ENCODE measurements at places on chromosomes 6 and 20.
A peak's percentile ranks its signal among the peaks of the same experiment; 100 is the strongest.

DNA sequence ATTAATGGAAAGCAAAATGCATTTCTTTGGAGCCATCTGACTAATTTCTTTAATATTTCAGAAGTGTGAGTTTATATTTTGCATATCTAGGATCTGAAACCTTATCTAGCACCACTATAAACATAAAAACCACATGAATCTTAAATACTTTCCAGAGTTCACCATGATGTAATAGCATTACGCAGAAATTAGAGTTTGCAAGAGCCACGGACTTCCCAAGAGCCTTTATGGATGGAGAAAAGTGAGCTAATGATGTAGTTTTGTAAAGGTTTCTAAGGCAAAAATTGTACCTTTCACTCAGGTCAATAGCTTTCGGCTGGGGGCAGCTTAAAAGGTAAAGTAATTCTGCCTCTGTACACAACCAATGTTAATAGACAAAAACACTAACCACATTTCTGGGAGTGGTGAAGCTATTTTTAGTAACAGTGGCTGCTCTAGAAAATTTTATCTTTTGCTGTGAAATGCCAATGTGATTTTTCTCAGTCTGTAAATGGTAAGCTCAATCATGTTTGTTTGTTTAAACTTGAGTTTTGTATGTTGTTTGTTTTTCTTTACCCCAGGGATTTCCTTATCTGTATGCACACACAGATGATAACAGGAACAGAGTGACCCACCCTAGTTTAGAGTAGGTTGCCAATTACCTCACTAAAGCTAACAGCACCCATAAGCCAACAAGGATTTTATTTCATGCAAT is 80.5 kb downstream of the FILIP1 start:
- peak; percentile 38 for DNase-seq

GRCh38 chr6:40630488-40630887 is 43.3 kb upstream of the LRFN2 start:
- no peak for DNase-seq

- DNase-seq = no peak
These were observed 127.2 kb downstream of the FOXO3 start for GRCh38 chr6:108687921-108688320.

GRCh38 chr20:36855241-36855657 is 20.7 kb upstream of the TLDC2 start:
- DNase-seq = no peak

- no peak for DNase-seq
These were observed 920.2 kb downstream of the GRIK2 start for GRCh38 chr6:102313699-102314098.

GRCh38 chr6:136763255-136763654 is 29.0 kb downstream of the MAP3K5 start:
- DNase-seq = no peak

DNA sequence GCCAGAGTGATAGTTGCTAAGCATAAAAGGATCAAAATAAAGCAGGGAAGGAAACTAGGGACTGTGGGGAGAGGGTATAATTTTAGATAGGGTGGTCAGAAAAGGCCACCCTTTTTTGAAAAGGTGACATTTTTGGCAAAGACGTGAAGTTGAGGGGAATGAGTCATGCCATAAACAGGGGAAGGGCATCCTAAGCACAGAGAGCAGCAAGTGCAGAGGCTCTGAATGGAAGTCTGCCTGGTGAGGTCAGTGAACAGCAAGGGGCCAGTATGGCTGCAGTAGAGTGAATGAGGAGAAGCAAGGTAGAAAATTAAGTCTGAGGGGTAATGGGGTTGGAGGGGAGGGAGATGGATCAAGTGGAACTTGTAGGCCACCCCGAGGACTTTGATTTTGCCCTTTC is 2.4 kb downstream of the KLC4 start:
- DNase-seq = no peak

DNA sequence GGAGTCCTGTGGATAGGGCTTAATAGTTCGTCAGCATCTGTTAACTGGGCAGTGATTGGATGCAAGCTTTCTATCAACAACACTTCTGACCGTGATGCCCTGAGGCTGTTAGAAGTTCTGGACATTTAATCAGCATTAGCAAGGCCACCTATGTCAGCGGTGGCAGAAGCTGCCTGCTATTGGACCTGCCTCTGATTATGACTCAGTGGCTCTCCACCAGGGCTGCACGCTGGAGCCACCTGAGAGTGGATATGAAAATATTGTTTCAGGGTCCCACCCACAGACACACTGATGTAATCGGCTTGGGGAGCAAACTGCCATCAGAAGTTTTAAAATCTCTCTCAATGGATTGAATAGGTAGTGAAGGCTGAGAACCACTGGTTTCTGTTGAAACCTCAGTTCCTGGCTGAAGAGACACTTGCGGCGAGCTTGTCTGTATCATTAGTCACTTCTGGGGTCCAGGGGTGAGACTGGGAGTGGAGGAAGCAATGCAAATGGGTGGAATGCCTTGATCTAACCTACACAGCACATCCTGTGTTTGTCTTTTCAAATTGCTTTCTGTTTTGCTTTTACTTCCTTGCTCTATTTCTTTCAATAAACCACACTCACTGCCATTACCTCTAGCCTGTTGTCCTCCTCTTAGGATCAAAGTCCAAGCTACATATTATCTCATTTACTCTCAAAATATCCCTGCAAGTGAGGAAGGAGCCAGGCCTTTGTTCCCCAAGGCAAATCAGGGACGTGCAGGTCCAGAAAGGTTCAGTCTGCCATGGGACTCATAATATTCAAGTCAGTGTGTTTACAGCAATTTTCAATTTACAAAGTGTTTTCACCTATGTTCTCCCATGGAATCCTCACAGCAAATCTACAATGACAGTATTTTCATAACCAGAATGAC is 4.2 kb downstream of the CLIC5 start:
- DNase-seq = no peak

DNA sequence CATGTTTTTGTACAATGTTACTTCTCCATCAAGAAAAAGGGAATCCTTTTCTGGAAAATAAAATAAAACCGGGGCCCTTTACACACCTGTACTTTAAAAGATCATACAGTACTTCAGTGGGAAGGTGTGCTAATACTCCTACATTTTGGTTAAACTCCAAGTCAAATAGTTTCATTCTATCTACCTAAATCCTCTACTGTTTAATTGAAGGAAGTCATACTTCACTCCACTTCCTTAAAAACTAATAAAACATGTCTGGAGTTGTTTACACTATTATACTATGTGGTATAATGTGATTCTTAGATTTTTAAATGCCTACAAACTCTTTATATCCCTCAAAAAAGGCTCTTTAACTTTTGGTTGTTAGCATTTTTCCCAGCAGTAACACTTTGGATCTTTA is 18.6 kb upstream of the HBS1L start:
- DNase-seq = no peak

DNA sequence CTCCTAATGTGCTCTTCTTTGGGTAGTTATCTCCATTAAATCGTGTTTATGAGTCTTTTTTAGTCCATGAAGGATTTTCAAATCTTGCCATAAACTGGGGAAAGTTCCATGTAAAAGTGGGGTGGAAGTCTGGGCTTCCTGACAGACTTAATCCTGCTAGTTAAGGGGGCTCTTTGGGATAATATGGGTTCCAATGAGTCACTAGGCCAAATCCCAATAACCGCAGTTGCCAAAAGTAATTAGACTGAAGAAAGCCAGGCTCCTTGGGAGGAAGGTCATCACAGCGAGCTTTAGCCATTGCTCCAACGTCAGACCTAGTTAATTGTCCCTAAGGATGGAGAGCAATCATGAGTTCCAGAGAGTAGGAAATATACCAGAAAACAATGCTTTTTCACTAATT is 10.8 kb downstream of the RSPO3 start:
- no peak for DNase-seq

DNA sequence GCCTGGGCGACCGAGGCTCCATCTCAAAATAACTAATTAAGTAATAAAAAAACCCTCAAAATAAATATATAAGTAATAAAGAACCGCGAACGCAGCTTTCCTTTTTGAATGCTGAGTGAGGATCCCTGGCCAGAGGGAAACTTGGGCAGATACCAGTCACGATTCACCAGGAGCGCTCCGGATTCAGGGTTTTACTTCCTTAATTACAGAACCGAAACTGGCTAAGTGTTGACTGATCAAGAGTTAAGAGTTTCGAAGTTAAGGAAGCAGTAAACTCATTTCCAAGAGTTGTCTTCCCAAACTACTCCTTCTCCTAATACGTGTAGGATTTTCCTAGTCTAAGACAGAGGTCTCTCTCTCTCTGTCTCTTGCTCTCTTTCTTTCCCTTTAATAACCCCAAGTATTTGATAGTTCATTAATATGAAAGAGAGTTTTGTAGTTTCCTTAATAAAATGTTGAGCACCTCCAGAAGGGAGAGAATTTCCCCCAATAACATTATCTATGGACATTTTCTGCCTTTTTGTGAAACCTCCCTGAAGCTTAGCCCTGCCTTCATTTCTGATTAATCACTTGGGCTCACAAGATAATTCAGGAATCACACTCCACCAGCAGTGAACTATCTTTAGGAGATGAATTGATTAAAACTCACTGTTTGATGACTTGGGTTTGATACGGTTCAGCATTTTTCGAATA is 61.4 kb upstream of the ZNF217 start:
- DNase-seq = no peak

DNA sequence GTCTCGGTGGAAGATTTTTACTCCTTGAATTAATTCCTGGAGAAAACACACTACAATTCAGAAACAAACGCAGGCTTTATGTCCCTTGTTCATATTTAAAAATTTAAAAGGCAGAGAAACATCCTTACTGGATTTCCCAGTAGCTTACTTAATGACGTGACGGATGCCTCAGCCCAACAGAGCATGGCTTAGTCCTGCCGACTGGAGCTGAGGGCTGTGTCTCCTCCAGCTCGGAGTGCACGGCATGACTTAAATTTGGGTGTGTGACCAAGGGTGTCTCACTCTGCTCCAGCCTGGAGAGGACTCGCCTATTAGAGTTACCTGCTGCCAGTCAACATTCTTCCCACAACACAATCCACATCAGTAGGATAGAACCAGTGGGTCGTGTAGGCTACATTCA is 107.1 kb downstream of the PSMB1 start:
- DNase-seq = no peak

GRCh38 chr20:50048420-50049166 is 64.4 kb downstream of the UBE2V1 start:
- peak; percentile 30 for DNase-seq

DNA sequence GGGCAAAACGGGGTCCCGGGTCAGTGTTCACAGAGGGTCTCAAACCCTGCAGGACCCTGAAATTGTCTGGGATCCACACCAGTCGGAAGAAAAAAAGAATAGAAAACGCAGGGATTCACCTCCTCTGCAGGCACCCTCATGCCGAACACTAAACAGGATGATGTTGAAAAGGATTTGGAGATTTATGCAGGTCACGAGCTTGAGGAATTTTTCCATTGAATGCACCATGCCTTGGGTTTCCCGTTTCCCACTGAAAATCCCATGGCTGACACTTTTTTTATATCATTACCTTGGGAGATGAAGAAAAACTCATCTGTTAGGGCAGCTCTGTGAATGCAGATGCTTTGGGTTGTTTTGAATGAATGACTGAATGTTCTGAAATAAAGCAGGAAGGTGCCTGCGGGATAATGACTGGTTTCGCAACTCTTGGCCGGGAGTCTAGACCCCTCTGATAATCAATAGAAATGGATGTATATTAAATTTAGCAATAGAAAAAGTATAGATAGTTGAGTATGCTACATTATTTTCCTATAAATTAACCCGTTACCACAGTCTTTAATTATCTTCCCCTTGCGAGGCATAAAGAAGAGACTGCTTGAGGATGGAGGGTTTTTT is 147.5 kb upstream of the AFDN start:
- no peak for DNase-seq
